Cortex of kidney (tissue), 1 donor: ENCODE measurements at places on chromosomes 1 and 21.

GRCh38 chr1:17372955-17373354 lies 959 bp downstream of the PADI6 start:
- DNase-seq = no peak

GRCh38 chr1:109060707-109061106 lies 15.1 kb downstream of the TAF13 start:
- no peak for DNase-seq

- no peak for DNase-seq
Observed at GRCh38 chr1:184482136-184482535, 95.3 kb downstream of the C1orf21 start.

- DNase-seq = no peak
Observed at GRCh38 chr21:42290505-42290904, 24.7 kb downstream of the TFF3 start.

DNA sequence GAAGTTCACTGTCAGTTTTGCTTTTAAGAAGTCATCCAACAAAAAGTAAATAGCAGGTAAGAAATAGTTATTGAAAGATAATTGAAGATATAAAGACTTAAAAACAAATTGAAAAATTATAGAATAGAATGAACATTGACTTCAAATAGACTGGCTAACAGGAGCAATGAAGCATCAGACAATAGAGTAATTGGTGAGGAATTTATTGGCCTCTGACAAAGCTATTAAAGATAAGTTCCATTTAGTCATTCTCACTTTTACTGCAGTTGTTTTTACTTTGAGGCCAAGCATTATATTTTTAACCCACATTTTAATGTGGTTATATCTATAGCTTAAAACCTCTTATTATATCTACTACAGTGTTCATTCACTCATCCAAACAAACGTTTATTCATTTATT lies 228.8 kb upstream of the ADGRL2 start:
- no peak for DNase-seq

DNA sequence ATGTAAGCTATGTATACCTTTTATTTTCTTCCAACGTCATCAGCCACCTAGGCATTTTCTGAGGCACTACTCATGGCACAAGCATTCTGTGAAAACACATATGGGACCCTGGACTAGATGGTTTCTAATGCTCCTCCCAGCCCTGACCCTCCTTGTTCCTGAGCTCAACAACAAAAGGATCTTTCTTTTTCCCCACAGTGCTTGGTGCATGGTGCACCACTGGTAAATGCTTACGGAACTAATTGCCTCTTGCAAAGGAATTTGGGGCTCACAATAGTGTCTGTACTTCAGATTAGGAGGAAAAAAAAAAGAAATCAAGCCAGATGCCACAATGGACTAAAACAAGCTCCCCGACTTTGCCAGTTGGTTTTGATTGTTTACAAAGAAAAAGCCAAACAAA lies 390.5 kb downstream of the PLPP3 start:
- no peak for DNase-seq

DNA sequence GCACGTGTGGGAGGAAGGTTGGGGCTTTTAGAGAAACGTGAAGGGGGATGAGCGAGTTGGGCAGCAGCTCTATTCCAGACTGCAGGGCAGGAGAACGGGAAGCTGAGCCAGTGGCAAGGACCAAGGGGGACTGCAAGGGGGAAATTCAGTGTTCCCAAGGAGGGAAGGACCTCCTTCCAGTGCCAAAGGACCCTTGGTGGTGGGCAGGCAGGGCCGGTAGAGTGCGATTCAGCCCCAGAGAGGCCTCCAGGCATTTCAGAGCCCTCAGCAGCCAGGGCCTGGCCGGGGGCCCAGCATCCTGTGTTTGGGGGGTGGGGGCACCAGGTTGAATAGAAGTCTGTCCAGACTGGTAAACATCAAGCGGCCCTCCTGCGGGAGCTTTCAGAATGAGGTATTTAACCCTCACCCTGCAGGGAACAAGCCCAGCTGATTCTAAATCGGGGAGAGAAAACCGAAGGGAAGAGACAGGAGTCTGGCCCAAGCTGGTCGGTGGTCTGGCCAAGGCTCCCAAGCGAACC lies 2.3 kb downstream of the COL9A2 start:
- no peak for DNase-seq

DNA sequence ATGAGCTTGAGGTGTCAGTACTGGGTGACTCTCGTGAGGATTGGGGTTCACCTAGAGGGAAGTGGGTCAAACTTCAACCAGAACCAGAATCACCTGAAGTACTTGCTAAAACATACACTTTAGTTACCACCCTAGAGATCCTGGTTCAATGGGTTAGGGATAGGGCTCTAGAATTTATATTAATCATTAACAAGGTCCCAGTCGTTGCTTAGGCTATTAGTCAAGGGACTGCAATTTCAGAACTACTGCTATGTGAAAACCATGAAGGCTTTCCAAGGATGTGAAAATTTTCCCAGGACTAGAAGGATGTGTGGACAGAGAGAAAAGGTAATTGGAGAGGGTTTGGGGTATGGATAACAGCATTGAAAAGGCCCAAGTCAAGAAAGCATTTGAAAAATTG lies 162.6 kb downstream of the GRIK1 start:
- no peak for DNase-seq

GRCh38 chr1:233490488-233490887 lies 123.4 kb upstream of the KCNK1 start:
- no peak for DNase-seq
